SK-MEL-5 (cell line): ENCODE measurements at places on chromosomes 16 and 17.

DNA sequence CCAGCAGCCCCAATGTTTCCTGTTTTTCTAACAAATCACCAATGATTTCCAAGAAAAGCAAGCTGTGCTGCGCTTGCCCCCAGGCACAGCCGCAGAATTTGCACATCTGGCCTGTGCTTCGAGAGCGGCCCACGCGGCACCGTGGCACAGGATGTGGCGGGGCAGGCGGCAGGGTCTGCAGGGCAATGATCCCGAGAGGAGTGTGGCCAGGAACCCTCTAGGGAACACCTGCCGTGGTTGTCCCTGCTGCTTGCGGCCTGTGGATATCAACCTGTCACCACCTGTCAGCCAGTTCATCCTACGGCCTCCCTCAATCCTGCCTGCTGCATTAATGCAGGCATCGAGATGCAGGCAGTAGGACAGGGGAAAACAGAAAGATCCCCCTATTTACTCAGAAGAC, 24.0 kb downstream of the PIK3R5 start:
- DNase-seq: no peak

- DNase-seq: no peak
Observed at GRCh38 chr17:14104734-14105133, 35.4 kb downstream of the COX10 start.

GRCh38 chr16:2535625-2536013, 2.2 kb upstream of the PDPK1 start:
- no peak for DNase-seq

GRCh38 chr16:29022196-29022595, 37.3 kb downstream of the LAT start:
- no peak for DNase-seq

GRCh38 chr17:49193513-49194296, 16.7 kb downstream of the GNGT2 start:
- peak; percentile 72 for DNase-seq

DNA sequence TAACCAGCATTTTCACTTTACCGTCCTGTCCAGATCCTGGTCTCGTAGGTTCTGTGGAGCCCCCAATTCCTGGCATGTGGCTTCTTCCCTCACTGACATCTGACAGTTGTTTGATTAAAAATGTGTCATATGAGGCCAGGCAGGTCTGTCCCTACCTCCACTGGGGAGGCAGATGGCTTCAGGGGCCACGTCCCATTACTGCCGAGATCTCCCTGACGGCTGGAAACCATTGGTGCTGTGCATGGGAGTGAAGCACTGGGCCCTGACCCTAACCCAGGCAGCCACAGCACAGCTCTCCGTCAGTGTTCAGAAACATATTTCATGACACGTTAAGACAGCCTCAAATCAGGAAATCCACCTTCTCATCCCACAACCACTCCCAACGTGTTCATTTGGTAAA, 77.5 kb downstream of the GNAO1 start:
- DNase-seq: no peak

DNA sequence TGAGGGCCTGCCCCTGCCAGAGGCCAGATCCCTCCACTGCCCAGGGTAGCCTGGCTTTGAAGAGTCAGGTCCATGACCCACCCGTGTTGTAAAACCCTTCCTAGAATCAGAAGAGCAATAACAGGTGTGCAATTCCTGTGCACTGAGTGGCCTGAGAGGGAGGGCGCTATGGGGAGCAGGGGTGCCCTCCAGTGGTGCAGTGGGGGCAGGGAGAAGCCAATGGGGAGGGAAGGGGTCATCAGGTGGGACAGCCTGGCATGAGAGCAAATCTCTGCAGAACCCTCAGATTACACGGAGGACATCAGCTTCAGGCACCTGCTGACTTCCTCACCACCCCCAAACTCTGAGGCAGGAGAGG, 72.9 kb upstream of the ZNF469 start:
- no peak for DNase-seq

DNA sequence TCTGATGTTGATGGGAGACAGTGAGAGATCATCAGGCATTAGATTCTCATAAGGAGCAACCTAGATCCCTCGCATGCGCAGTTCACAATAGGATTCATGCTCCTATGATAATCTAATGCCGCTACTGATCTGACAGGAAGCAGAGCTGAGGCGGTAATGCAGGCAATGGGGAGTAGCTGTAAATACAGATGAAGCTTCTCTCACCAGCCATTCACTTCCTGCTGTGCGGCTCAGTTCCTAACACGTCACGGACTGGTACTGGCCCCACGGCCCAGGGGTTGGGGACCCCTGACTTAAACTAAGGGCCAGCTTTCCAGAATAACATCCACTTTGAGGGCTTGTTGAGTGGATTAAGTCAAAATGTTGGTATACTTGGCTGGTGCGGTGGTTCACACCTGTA, 2.6 kb upstream of the TMEM219 start:
- DNase-seq: no peak

DNA sequence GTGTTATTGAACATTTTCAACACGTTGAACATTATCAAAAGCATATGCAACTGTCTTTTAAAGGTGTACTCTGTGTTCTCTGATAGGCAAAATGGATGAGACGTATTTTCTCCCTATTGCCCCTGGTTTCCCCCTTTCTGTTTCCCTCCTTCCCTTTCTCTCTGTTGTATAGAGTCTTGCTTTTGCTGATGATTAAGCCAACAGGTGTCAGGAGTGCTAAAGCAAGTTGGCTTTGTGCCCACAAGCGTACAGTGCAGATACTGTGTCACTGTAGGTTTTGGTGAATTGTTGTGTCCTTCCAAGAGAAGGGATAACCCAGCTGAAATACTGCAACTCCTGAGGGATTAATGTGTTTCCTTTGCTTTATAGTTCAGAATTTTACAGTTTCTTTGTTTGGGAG, 74.4 kb downstream of the COX10 start:
- no peak for DNase-seq

- DNase-seq: no peak
Observed at GRCh38 chr17:43906951-43907424, 348 bp downstream of the MPP2 start.

GRCh38 chr16:52229471-52229870, 317.5 kb downstream of the TOX3 start:
- DNase-seq: no peak

GRCh38 chr17:72579990-72580320, 459.1 kb downstream of the SOX9 start:
- no peak for DNase-seq

GRCh38 chr17:80379348-80379747, 35.6 kb upstream of the ENDOV start:
- no peak for DNase-seq

GRCh38 chr16:50286681-50287080, 20.3 kb downstream of the ADCY7 start:
- DNase-seq: no peak

DNA sequence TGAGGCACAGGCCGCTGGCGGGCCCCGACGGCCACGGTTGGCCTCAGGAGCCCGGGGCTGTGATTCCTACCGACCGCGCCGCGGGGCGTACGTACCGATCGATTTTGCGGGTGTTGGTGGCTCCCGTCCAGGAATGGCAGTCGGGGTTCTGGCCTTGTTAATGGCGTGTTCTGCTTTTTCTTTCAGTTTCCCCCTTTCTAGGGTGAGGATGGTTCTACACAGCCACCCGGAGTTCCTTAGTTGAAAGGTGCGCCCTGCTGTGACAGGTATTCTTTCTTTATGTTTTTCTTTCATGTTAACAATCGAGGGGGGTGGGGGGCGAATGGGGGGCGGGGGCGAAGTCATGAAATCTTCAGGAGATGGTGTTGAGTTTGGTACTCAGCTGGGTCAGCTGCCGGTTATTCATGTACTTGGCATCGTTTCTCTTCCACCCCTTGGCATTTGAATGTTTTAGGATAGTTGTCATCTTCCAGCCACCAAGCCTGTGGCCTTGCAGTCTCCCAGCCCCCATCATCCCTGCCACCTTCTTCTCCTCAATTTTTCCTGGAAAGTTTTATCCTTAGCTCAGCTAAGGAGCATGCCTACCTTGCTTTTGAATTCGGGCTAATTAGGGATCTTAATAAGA, 802 bp downstream of the CYLD start:
- DNase-seq: no peak

GRCh38 chr17:8145811-8146210, 6.4 kb downstream of the PER1 start:
- no peak for DNase-seq

- DNase-seq: no peak
Observed at GRCh38 chr17:40159456-40159855, 17.8 kb upstream of the RAPGEFL1 start.

- DNase-seq: no peak
Observed at GRCh38 chr16:19868421-19868820, 16.2 kb downstream of the GPRC5B start.

DNA sequence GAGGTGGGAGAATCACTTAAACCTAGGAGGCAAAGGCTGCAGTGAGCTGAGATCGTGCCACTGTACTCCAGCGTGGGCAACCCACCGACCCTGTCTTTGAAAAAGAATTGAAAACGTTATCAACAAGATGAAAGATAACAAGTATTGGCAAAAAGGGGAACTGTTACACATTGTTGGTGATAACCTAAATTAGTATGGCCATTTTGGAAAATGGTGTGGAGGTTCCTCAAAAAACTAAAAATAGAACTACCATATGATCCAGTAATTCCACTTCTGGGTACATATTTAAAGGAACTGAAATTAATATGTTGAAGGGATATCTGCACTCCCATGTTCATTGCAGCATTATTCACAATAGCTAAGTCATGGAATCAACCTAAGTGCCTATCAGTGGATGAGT, 61.0 kb downstream of the ABHD15 start:
- no peak for DNase-seq

DNA sequence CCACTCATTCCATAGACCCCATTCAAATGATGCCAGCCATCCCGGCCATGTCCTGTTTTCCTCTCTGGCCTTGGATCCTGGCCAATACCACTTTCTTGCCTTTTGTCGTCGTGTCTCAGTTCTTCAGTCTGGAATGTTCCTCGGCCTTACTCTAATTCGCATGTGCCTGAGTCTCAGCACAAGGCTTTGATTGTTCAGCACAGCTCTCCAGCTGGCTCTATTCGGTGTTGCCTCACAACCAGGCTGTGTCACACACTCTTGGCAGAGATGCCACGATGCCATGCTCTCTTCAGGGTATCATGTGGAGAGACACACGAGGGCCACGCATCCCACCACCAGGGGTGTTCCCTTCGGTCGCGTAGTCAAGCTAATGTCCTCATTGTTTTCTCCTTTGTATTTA, 1.8 kb upstream of the VPS4A start:
- DNase-seq: peak; percentile 49

DNA sequence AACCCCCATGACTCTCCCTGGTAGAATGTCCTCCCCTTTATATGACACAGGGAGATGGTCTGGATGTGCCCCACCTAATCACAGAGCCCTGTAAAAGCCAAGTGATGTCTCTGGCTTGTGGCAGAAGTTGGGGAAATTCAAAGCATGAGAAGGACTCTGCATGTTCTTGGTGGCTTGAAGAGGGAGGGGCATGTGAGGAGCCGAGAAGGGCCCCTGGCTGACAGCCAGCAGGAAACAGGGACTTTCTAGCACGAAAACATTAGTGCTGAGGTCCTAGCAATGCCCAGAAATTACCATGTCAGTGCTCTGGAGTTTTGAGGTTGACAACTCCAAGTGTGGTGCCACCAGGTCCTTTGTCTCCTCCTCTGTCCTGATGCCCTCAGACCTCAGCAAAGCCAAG, 75.9 kb downstream of the USP22 start:
- DNase-seq: no peak

GRCh38 chr17:1995907-1996799, 29.0 kb downstream of the RTN4RL1 start:
- no peak for DNase-seq

- DNase-seq: no peak
Observed at GRCh38 chr17:27612160-27612770, 18.7 kb upstream of the LGALS9 start.

DNA sequence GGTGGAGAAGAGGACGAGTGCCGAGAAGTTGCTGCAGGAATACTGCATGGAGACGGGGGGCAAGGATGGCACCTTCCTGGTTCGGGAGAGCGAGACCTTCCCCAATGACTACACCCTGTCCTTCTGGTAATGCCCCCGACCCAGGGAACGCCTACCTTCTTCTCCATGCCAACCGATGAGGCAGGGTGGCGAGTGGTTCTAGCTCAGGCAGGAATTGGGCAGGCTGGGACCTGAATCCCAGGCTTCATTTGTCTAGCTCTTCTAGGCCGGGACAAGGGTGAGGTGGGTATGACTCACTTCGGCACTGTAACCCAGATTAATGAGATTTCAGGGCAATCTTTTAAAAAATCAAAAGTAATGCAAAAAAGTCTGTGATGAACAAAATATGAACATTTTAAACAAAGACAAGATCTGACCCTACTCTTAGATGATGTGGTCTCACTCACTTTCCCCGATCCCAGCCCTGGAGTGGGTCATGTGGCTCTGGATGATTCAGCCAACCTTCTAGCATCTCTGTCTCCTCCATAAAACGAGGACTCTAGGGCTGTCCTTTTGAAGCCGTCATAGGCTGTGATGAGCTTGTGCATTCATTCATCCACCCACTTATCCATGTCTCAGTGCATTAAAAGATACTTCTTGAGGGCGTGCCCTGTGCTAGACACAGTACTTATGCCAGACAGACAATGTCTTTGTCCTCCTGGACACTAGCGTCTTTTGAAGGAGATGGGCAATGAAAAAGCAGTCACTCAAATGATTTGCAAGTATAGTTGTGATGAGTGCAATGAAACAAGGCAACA, 102.6 kb downstream of the SDR42E1 start:
- DNase-seq: peak; percentile 69

- DNase-seq: no peak
Observed at GRCh38 chr17:78042542-78042941, 84.0 kb downstream of the TNRC6C start.

- DNase-seq: peak; percentile 65
Observed at GRCh38 chr16:14289692-14290340, 218.7 kb downstream of the MRTFB start.

DNA sequence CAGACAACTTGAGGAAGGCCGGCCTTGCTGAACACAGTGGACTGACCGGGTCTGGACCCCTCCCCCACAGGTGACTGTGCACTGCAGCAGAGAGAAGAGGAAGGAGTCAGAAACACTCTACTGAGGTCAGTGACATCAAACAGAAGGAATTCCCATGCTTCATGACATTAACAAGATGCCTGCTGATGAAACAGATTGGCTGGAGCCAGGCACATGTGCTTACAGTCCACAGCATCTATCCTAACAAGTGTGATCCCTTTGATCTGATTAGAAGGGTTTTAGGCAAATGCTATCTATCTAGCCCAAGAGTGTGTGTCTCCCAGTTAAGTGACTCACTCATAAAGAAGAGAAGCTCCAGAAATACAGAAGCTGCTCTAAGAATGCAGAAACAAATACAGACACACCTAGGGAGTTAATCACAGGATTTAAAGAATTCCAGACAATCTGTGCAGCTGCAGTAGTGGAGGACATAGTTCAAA, 90.2 kb downstream of the SYCE1L start:
- no peak for DNase-seq

- DNase-seq: peak; percentile 61
Observed at GRCh38 chr16:56610017-56610608, 1.7 kb downstream of the MT2A start.

GRCh38 chr17:49834118-49834743, 13.6 kb downstream of the TAC4 start:
- no peak for DNase-seq

- DNase-seq: no peak
Observed at GRCh38 chr17:66387392-66387981, 85.1 kb downstream of the PRKCA start.
